ENCODE measurements at places on chromosomes 13 and 19.

GRCh38 chr13:96082640-96083039 is 7.3 kb upstream of the HS6ST3 start:
- DNase-seq: no peak

DNA sequence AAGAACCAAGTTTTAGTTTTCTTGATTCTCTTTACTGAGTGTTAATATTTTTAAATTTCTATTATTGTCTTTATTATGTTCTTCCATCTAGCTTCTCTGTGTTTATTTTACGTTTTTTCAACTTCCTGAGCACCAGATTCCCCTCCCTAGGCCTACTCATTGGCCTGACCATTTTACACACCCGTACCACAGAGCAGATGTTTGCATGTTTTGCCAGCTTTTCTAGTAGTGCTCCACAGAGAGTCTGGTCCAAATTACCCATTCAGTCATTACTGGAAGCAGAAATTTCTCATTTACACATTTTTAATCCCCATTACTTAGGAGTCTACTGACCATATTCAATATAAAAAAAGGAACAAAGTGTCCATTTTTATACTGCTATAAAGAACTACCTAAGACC is 66.9 kb downstream of the ING1 start:
- DNase-seq: no peak

DNA sequence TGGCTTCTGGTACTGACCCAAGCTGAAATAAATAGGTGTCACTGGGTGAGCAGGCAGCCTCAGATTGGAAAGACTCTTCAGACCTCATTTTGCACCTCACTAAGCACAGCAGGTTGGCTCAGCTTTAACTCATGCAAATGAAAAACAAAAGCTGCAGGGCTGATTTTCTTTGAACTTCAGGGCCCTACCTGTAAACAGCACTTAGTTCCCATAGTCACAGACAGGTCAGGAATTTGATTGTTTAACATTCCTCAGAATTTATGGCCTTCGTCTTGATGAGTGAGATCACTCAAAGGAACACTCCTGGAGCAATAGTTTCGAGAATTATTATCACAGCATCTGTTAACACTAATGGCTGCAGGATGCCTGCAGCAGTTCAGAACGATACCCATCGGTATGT is 718.5 kb downstream of the EFNB2 start:
- no peak for DNase-seq

- peak; percentile 8 for DNase-seq
These were observed 1.6 kb upstream of the MARK4 start for GRCh38 chr19:45249261-45250033.

GRCh38 chr13:110131424-110131823 is 175.5 kb downstream of the COL4A1 start:
- no peak for DNase-seq

GRCh38 chr13:107185889-107186288 is 618.0 kb upstream of the ARGLU1 start:
- no peak for DNase-seq

Measured in activated CD8-positive, alpha-beta T cell treated with anti-CD3 and anti-CD28 coated beads for 36 hours (primary cell).